Smooth muscle cell of the umbilical artery (primary cell): ENCODE measurements at places on chromosomes 2 and 18. TPM values are rescaled to one million over a fixed set of nuclear protein-coding genes. Genes with fewer than 3 reads are reported as not detected.

SLC5A7 gene
- under 0.01 TPM in 1 of 2 replicates, not detected in the other for total RNA-seq

DSG4 gene
- not detected in 2 replicates for total RNA-seq

KCNG2 gene
- total RNA-seq = not detected in 2 replicates

IL1RN gene
- not detected in 2 replicates for total RNA-seq

TCF23 gene
- total RNA-seq = not detected in 2 replicates

THSD7B gene
- not detected in 2 replicates for total RNA-seq

TRIM43 gene
- not detected in 2 replicates for total RNA-seq

ANKRD23 gene
- total RNA-seq = 1.2 and 1.7 TPM in 2 replicates

SERPINB11 gene
- not detected in 2 replicates for total RNA-seq

PID1 gene
- 16.1 and 50.2 TPM in 2 replicates for total RNA-seq

DSC2 gene
- 2.8 and 3.3 TPM in 2 replicates for total RNA-seq

CXCR4 gene
- total RNA-seq = 0.30 and 0.74 TPM in 2 replicates

PSMA8 gene
- not detected in 2 replicates for total RNA-seq

MALL gene
- 0.30 and 1.2 TPM in 2 replicates for total RNA-seq

ICOS gene
- total RNA-seq = not detected in 2 replicates

PPP1R1C gene
- 0.28 TPM in 1 of 2 replicates, not detected in the other for total RNA-seq

GYPC gene
- total RNA-seq = 37.4 and 38.0 TPM in 2 replicates

LOXHD1 gene
- total RNA-seq = not detected in 2 replicates

PLCL1 gene
- total RNA-seq = 1.5 and 2.2 TPM in 2 replicates

SCG2 gene
- 1.2 and 12.5 TPM in 2 replicates for total RNA-seq

PPM1B gene
- 22.3 and 25.7 TPM in 2 replicates for total RNA-seq

TRPM8 gene
- not detected in 2 replicates for total RNA-seq
